ENCODE measurements at places on chromosomes 4 and X.

DNA sequence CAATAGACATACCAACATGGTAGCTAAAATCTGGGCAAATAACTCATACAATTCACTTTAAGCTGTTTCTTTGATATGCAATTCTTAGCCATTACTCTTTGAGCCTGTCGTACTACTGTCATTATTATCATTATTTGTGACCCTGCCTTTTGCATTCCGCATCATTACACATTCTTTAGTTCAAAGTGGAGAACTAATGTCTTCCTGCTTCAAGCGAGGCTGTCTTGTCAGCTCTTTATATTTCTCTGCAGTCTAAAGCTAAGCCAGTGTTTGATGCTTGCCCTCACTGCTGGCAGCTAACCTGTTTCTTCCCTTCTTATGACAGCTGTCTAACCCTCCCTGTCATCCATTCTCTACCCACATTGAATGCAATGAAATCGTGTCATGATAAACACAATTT, 186.8 kb downstream of the FAT4 start:
- no peak for DNase-seq

- DNase-seq, result no peak
Measured at GRCh38 chr4:25030277-25031076, at the start of gene LGI2. TSS of gene LGI2 (minus strand) at chr4:25030946. CDS start at chr4:25030693, 253 bp downstream.

GRCh38 chrX:134548257-134549201, 88.6 kb downstream of the HPRT1 start:
- DNase-seq, result peak; percentile 13

DNA sequence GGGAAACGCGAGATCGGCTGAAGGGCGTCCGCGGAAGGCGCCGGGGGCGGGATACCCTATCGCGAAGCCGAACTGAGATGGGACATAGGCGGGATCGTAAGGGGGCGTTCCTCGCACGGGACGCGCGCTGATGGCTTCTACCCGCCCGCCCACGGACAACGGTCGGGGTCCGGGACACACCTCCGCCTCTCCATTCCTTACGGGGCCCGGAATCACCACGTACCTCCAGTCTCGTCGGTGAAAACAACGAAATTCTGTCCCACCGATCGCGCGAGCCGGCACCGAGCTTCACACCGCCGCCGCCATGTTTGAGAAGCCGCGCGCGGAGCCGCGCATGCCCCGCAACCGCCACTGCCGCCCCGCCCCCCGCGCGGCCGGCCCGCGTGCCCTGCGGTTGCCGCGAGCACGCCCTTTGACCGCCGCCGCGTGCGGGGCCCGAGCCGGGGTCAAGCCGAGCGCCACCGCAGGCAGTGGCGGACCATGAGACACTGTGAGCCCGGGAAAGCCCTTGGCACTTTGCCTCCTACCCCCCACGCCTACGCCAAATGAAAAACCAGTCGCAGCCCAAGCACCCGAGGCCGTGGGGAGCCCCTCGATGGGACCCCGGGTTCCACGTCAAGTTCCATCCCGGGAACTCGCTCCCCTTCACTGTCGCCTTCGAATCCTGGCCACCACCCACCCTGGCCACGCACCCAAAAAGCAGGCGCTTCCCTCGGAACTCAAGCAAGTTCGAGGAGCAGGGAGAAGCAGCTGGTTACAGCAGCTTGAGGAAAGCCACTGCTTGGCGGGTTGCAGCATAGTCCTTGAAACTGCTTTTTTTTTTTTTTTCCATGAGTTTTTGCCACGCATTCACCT, at the start of gene SCML2:
Gene SCML2 (minus strand): TSS at position 320 of the 855 bp plus-strand sequence. CDS start 20,617 bp downstream, outside the sequence.
- DNase-seq, result peak; percentile 36

DNA sequence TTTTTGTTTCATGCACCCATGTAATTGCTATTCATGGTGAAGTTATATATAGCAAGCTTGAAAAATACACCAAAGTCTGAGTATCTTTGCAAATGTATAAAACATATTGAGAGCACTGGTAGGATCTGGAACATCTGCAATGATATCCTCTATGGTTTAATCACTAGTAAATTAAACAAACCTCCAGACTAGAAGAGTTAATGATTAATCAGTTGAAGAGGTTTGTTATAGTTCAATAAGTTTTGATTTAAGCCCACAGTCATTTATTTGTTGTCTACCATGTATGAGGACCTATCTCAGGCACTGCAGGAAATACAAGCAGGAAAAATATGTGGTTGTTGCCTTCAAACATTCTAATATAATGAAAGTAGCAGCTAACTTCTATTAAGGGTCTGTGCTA, 16.5 kb downstream of the CYBB start:
- DNase-seq, result no peak

- DNase-seq, result no peak
Measured at GRCh38 chrX:132774010-132774714, 184.3 kb downstream of the HS6ST2 start.

- DNase-seq, result no peak
Measured at GRCh38 chr4:88765729-88766128, 68.1 kb upstream of the NAP1L5 start.

GRCh38 chrX:151675121-151675746, 20.0 kb upstream of the PRRG3 start:
- DNase-seq, result no peak

DNA sequence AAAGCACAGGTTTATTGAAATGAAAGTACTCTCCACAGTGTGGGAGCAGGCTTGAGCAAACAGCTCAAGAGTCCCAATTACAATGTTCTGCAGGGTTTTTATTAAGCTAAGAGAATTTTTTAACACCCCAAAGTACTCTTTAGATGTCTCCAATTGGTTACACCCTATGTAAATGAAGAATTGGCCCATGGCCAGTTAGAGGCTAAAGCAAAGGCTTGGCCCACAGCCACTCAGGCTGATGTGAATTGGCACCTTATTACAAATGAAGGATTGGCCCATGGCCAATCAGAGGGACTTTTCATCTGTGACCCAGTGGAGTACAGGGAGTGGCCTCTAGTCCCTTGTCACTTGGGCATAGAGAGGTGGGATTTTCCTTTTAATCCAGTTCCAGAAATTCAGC, 30.1 kb upstream of the IQCM start:
- no peak for DNase-seq

GRCh38 chr4:54961357-54961975, 163.9 kb downstream of the KDR start:
- no peak for DNase-seq

- DNase-seq, result no peak
Measured at GRCh38 chrX:71298119-71298518, 3.4 kb upstream of the ITGB1BP2 start.

GRCh38 chr4:38870098-38870808, 2.6 kb downstream of the FAM114A1 start:
- DNase-seq, result no peak

DNA sequence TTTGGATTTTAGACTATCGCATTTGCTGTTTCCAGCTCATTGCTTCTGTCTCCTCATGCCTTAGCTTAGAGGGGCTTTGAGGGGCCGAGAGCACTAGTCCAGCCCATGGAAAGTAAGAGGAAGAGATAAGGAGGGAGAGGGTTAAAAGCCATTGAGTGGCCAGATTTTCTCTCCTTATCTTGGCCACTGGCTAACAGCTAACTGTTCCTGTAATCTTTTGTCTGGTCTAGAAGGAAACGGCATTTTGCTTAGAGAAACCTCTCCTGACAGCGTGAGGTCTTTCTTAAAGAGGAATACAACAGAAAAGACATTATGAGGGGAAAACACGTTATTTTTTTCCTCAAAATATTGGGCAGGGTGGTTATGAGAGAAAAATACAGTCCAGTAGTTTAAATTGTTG, 7.9 kb downstream of the GPR101 start:
- no peak for DNase-seq

DNA sequence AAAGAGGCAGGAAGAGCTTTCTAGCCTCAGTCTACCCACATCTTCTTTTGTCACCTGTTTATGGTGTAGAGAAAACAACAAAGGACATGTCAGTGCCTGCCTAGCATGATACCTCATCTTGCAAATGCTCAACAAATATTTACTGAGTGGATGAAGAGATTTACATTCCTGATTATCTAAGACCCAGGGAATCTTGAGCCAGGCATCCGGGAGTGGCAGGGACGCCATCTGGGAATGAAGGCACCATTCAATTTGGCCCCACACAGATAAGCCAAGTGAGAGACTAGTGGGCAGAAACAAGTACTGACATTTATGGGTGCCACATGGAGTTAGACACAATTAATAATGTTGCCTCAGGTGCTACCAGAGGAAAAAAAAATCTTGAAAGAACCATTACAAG, 36.8 kb upstream of the CASK start:
- no peak for DNase-seq

GRCh38 chr4:31365006-31365690, 645.0 kb downstream of the PCDH7 start:
- DNase-seq, result no peak

- no peak for DNase-seq
Measured at GRCh38 chrX:13518126-13518525, 51.3 kb upstream of the EGFL6 start.

GRCh38 chr4:40845154-40845835, 95.5 kb downstream of the NSUN7 start:
- no peak for DNase-seq

DNA sequence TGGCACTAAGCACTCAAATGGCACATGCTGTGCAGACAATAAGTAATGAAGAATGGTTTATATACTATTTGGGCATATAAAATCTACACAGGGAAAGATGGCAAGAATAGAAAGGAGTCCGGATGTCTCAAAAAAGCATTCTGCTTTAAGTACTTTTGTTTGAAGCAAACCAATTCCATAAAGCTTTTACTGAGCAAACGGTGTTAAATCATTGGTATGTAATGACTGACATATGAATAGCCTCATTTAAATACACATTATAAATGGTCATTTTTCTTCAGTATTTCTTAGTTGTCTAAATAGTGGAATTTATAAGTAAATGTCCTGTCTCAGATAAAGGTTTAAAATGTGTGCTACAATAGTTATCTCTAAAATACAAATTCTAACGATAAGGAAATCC, 6.0 kb downstream of the FBXO8 start:
- DNase-seq, result no peak

GRCh38 chr4:165986956-165987698, 114.1 kb downstream of the TLL1 start:
- no peak for DNase-seq

- DNase-seq, result no peak
Measured at GRCh38 chrX:154605566-154605965, 13.5 kb downstream of the CTAG1B start.

DNA sequence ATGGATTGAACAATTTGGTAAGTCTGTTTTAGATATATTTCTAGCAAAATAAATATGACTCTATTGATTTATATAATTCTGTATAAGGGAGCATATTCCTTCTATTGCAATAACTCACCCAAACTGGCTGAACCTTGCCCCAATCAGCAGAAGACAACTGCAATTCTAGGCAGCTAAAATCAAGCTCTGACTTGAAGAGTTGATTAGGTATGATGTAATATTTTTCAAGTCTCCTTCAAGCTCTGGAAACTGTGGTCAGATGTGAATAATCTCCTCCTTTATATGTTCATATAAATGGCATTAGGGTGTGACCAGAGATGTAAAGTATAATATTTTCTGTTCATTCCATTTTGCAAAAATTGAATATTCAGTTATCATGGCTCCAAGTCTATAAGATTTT, 8.2 kb downstream of the RASSF6 start:
- DNase-seq, result no peak

GRCh38 chrX:10048707-10049106, 81.5 kb downstream of the CLDN34 start:
- DNase-seq, result no peak

- no peak for DNase-seq
Measured at GRCh38 chr4:34767407-34767806, 1476.9 kb downstream of the ARAP2 start.

DNA sequence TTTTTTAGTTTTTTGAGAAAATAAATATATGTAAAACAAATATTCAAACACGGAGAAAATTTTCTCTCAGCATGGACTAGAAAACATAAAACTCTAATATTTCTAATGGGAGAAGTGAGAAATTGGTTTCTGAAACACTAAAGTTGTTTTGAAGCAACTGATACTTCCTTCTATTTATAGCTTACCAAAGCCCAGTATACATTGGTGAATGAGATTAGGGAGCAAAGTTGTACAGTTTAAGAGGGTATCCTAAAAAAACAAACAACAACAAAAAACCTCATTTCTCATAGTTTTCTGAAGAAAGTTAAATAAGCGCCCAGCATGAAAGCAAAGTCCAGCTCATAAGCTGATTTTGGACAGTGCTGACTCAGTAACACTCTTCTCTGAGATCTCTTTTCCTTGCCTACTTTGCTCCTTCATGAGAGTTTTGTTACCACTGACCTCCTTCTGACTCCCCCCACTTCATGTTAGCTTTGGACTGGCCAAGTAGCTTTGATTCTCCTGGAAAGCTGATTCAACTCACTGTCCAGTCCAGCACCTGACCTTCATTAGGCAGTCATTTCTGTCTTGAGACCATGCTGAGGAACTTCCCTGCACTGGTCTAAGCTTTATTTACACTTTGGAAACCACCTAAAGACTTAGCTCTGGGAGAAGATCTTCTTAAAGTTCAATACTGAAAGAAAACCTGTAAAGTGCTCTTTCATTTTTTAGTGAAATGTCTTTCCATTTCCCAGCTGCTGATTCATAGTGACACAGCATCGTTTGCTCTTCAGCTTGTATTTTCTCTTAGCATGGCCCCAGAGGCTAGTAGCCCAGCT, 21.8 kb upstream of the P2RY10 start:
- DNase-seq, result no peak

GRCh38 chrX:41984628-41985027, 61.3 kb upstream of the CASK start:
- no peak for DNase-seq

- DNase-seq, result no peak
Measured at GRCh38 chrX:68710870-68711576, 63.6 kb downstream of the STARD8 start.

DNA sequence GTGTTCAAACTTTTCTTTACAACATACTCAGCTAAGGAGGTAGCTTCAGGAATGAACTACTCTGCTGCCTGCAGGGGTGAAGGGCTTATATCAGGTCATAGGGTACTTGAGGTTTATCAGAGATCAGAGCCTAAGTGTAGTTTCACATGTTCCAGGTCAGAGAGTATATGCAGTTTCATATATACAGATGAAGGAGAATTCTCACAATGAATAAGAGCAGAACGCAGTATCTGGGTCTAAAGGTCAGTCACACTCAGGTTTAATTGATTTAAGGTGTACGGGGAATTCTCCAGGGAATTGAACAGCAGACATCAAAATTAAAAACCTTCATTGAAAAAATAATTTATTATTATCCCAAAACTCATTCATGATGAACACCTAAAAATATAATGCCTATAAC, 700.6 kb downstream of the TECRL start:
- no peak for DNase-seq

DNA sequence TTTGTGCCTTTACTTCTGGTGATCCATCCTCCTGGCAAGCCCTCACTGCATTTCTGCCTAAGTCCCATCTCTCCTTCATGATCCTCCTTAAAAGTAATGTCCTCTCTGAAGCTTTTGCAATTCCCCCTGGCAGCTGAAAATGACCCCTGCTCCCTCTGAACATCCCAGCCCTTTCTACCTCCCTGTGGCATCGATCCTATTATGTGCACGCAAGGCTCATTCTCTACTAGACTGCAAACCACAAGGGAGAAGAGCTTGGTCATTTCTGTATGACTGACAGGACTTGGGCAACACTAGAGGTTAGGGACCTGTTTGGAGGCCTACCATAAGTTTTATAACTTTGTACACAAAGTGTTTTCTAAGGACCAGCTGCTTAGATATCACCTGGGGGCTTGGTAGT, 50.8 kb upstream of the RAP2C start:
- no peak for DNase-seq
